ENCODE measurements at places on chromosomes 5 and 9.

DNA sequence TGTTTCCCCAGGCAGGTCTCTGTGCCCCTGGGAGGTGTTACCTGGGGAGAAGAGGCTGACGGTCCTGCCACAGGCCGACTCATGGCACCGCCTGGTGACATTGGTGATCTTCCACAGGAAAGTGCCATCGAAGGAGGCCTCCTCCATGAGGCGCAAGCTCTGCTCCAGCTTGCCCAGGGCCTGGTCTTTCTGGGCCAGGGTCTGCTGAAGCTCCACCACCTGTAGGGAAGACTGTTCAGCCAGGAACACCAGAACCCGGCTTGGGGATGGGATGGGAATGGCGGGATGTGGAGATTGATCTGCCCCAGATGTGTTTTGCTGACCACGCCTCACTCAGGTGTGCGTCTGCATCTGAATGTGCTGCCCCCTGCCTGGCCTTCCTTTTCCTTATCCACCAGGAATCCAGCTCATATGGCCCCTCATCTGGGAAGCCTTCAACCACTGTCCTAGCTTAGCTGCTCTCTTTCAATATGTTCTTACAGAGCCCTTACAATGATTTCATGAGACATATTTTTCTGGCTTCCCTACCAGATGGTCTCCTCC is 15.2 kb downstream of the TRAF1 start:
- no peak for DNase-seq

DNA sequence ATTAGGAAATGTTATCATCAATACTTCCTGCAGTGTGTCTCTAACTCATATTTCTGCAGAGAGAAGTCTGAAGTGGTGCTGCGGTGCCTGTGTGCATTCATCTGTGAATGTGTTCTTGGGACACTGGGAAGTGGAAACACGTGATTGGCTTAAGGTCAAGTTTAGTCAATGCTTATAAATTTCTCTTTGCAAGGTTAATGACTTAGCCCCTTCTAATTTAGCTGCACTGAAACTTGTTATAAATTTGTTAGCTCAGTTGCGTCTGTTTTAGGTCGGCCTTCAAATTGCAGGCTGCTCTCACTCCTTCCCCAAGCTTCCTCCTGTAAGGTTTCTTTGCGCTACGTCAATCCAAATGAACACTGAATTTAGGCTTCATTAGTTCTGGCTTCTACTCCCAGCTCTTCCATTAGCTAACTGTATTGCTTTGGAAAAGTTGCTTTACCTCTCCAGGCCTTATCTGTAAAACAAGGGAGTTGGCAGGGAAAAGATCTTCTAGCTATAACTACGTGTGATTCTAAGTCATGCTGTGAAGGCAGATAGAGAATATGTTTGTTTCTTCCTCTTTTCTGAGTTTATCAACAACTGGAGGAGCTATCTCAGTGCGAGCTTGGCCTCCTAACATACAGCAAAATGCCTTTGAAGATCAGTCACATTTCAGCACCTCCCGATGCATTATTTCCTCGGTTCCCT is 341.8 kb downstream of the NFIB start:
- no peak for DNase-seq

DNA sequence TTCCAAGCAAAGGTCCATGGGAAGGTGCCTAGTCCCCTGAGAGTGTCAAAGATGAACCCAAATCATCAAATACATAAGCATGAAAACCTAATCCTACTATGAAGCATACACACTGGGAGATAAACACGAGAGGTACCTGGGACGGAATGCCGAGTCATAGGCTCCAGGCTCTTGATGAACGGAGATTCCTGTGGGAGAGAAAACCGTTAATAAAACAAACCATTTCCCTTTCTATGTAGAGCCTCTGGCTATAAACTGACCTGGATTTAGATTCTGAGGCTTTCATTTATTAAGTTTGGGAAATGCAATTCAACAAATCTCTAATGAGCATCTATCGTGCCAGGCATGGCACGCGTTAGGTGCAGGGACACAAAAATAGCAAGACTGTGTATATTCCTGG is 206.4 kb upstream of the IL12B start:
- no peak for DNase-seq

- DNase-seq: no peak
These were observed 342.8 kb downstream of the TMEM167A start for GRCh38 chr5:82734347-82734746.

DNA sequence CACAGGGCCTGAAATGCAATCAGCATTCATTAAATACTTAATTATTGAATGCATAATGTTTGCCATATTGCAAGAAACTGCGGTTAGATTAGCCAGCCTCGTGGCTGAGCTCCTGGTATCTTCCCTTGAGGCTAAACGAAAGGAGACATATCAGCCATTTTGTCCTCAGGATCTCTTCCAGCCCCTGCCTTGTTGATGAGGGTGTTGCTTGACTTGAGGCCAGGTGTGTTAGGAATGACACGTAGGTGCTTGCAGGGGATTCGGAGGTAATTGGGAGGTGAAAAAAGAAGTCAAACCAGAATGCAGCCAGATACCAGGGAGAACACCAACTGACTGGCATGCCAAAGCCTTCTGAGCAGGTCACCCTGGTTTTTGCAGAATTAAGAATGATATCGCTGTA is 12.5 kb downstream of the SH3RF2 start:
- DNase-seq: no peak

DNA sequence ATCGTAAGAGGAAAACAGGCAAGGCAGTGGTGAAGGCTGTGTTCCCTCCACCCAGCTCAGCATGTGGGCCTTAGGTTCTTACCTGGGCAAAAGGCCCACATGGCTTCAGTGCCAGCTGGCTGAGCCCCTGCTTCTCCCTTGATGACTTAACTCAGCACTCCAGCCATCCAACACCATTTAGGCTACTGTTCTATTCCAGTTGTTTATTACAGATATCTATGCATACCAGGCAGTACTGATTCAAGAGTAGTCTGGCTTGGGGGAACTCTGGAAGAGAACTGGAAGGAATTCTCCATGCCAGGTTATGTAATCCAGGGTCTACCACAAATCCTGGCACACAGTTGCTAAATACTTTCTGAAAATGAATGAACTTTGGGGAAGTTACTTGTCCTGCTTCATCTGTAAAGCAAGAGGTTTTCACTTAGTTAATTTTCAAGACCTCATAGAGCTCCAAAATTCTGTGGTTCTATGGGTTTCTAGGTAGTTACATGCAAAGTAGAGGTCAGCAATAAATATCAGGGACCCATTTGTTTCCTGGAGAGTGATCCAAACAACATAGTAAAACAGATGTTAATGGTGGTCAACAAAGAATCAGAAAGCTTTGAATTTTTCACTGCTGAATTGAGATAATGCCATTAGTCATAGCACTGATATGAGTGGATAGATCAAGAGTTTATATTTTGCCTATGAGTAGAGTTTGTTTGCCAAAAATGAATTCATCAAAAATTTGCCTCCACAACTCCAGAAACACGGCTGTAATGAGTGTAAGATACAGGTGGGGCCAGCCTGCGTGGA is 88.2 kb upstream of the OSMR start:
- DNase-seq: no peak

GRCh38 chr5:5473226-5473625 is 50.7 kb downstream of the ICE1 start:
- no peak for DNase-seq

GRCh38 chr9:109972026-109972882 is 192.3 kb downstream of the PALM2AKAP2 start:
- DNase-seq: no peak

- no peak for DNase-seq
These were observed 8.1 kb downstream of the TNFAIP8 start for GRCh38 chr5:119363936-119364335.

DNA sequence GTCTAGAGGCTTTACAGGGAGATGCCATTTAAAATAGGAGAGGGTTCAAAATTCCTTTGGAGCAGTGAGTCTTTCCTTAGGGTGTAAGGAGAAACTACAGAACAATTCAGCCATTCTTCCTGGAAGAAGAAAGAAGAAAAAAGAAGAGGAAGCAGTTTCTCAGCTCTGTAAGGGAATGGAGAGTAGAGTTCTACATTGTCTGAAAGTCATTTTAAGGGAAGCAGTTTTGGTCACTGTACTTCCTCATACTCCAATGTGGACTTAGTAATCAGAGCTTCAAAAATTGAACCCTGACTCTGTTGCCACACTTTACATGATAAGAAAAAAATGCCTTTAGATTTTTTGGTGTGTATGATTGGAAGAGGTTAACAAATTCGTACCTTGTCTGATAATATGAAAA is 122.4 kb downstream of the LRRC70 start:
- DNase-seq: no peak

- DNase-seq: no peak
These were observed 174.7 kb upstream of the PPP1R2B start for GRCh38 chr5:156675395-156675794.

DNA sequence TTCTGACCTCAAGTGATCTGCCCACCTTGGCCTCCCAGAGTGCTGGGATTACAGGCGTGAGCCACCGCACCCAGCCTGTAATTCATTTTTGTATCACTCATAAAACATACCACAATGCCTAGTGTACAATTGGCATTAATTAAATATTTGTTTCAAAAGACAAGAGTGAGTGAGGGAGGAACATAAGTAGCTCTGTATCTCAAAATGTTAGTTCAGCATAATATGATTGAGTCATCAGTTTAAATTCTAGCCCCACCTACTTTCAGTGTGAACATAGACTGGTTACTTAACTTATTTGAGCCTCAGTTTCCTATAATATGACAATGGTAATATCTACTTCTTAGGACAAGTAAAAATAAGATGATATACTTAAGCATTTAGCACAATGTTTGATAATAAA is 26.9 kb downstream of the INVS start:
- no peak for DNase-seq

- no peak for DNase-seq
These were observed 142.0 kb upstream of the SH3GL2 start for GRCh38 chr9:17436854-17437253.

- DNase-seq: peak; percentile 74
These were observed 789 bp downstream of the ACER2 start for GRCh38 chr9:19409401-19410194.

- no peak for DNase-seq
These were observed 76.0 kb downstream of the COL15A1 start for GRCh38 chr9:99019510-99020331.

- DNase-seq: peak; percentile 74
These were observed 2.1 kb downstream of the ECPAS start for GRCh38 chr9:111481885-111482636.

DNA sequence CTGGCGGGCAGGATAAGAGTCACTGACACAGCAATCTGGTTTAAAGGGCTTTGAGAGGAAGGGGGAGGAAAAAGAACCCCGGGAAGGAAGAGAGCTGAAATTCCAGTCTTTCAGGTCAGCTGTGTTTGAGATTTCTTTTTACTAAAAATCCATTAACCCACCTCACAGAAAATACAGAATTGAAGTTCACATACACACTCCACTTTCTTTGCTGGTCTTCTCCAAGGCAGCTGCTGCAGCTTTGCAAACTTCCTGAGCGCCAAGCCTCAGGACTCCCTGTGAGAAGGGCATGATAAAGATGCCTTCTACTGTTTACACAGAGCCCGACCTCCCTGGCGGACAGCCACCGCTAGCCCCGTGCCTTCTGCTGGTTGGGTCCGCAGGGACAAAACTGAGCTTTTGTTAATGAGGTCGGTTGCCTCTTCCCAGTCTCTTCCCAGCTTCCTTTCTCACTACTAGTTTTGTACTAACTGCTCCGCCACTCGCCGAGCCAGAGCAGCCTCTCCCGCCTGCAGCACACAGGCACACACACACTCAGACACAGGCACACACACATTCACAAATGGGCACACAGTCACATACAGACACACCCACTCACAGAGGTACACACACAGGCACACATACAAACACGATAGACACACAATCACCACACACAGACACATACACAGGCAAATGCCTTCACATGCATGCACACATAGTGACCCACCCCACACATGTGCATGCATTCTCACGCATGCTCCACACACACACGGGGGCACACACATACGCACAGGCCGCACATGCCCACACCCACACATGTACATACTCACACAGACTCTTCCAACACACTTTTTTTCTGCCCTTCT is at the start of gene FREM1:
FREM1 (minus strand) TSS at position 468 of the 845 bp plus-strand sequence. CDS start 41,451 bp downstream, outside the sequence.
- DNase-seq: peak; percentile 72

- DNase-seq: no peak
These were observed 481.8 kb upstream of the ARRDC3 start for GRCh38 chr5:91864962-91865361.

- DNase-seq: no peak
These were observed 66.0 kb upstream of the TAF1L start for GRCh38 chr9:32701321-32702022.

DNA sequence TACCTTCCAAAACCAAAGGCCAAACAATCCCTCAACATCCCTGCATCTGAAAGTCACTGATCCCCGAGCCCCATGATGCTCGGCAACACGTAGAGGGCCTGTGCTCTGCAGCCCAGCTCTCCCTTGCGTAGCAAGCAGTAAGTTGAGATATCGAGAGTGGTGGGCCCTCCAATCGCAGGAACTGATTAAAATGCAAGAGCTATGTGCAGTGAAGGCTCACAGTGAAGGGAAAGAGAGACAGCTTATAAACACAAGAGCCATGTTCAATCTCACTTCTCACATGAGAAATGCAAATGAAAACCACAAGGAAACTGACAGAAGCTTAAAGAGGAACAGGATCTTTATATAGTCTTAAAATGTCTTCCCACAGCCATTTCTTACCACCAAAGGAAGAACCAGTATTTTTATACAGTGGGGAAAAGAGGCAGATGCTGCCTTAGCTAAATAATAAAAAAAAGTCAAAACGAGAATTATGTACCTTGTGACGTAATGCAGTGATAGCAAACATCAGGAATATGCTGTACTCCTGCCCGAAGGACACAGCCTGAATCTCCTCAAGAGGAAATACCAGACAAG is 24.6 kb downstream of the TTF1 start:
- no peak for DNase-seq

GRCh38 chr5:130762031-130762430 is 403.0 kb downstream of the HINT1 start:
- DNase-seq: no peak

- DNase-seq: peak; percentile 44
These were observed 1096.3 kb upstream of the DMAC1 start for GRCh38 chr9:8895861-8896224.

- peak; percentile 73 for DNase-seq
These were observed 31.1 kb upstream of the ADAMTSL1 start for GRCh38 chr9:18442629-18443491.

- no peak for DNase-seq
These were observed 24.2 kb downstream of the TCF7 start for GRCh38 chr5:134138416-134139376.

- peak; percentile 93 for DNase-seq
These were observed 9.7 kb downstream of the PTGES2 start for GRCh38 chr9:128117613-128118471.
